Stimulated activated CD4-positive, alpha-beta T cell treated with anti-CD3 and anti-CD28 coated beads, Interleukin-12 subunit alpha, Interleukin-12 subunit beta, amount 100 ng/mL, for 24 hours (primary cell): ENCODE measurements at places on chromosomes 6 and 20.
A peak's percentile ranks its signal among the peaks of the same experiment; 100 is the strongest.

DNA sequence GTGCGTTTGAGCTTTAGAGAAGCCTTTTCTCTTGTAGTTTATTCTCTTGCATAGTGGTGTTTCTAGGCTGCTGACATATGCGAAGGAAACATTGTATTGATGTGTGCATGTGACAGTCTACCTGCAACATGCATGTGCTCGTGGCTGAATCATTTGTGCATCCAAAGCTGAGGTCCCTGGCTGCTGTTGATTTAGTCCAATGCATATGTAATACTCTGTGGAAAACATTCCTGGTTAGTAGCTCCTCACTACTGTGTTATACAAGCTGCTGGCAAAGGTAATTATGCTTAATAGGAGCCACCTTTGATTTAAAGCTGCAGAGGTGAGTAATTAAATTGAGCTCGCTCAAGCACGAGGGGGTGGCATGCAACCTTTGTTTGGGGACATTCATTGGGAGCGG lies 24.5 kb downstream of the TSHZ2 start:
- DNase-seq: no peak

DNA sequence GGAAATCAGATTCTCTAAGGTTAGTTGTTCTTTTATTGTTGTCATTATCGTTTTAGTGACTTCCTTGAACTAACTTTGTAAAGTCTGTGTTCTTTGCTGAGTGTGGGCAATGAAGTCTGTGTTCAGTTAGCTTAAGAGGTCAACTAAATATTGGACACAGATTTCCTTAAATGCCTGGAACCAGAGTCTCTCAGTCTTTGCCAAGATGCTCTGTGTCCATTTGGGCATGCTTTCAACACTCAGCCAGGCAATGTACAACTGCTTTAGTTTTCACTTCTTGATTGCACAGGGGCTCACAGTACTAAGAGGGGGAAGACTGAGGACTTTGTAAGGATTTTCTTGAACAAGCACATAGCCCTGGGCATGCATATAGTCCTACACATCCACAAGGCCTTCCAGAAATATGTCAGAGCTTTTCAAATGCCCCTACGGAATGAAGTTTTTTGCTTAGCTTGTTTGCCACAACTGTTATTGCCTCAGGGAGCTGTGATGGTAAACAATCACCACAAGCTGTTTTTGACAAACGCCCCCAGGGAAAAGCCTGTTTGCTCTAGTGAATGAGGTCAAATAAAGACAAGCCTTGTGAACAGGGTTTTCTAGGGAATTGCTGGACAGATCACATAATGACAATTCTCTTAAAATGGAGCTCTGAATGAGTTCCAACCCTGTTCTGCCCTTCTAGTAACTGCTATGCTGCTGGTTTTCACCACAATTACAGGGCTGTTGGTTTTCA lies 82.5 kb downstream of the B3GAT2 start:
- DNase-seq: no peak

- DNase-seq: no peak
Measured at GRCh38 chr20:6095409-6095808, 27.4 kb downstream of the FERMT1 start.

DNA sequence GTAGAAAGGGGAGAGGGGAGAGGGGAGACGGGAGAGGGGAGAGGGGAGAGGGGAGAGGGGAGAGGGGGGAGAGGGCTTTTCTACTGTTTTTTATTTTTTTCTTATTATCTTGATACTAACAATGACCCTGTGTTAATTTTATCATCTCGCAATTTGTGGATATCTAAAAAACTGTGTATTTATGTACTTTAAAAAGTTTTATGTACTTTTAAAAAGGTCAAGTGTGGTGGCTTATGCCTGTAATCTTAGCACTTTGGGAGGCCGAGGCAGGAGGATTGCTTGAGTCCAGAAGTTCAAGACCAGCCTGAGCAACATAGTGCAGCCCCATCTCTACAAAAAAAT lies 5.5 kb upstream of the PRIM2 start:
- no peak for DNase-seq

DNA sequence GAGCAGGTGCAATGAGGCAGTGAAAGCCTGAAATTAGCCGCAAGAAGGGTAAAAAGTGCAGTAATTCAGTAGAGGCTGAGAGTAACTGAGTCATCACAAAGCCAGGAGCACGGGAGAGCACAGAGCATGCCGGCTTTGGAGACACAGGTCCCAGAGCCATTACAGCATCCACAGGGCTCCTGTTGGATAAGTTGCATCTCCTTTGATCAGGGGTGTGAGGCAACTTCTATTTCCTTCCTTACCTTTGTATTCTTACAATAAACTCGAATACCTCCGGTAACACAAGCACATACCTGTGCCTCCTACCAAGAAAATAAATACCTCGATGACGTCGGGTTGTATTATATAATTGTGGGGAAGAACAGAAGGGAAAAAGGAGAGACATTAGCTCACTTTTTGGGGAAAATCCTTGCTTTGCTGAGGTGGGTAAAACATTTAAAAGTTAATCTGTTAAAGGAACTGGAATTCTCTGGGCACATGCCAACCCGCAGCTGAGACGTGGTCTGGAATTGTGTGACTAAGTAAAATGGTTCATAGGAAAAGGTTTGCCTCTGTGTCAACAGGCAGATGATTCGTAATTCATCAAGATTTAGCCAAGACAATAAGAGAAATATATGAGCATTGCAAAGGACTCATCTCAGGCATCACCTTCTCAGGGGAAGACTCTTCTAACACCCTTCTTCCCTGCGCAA lies 360.7 kb upstream of the ZFP64 start:
- no peak for DNase-seq

DNA sequence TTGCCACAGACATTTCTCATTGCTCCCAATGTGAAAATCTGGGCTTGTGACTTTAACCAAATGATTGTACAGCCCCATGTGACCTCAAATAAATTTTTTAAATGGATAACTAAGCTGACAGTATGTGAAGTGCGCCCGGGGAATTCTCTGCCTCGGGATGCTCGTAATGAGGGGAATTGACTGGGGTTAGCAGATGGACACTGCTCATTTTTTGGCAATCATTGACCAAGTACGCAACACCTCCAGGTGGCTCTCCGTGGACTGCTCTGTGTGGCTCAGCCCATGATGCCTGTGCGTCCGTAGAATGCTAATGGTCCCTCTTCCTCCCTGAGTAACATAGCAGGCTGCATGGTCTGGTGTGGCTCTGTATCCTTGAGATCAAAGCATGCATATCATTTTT lies 42.4 kb downstream of the FARS2 start:
- DNase-seq: no peak

DNA sequence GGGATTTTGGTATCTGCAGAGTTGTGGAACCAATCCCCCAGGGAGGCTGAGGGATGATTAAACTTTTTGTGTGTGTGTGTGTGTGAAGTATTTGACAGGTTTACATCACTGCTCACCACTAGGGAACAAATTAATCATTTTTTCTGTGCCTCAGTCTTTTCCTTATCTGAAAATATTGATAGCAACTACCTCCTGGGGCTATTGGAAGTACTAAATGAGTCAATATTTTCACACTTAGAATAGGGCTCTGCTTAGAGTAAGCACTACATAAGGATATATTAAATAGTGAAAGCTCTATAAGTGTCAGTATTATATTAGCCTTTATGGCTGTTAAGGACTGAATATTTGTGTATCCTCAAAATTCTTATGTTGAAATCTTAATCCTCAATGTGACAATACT lies 155.2 kb upstream of the UST start:
- no peak for DNase-seq

- no peak for DNase-seq
Measured at GRCh38 chr20:5153612-5154542, 27.1 kb downstream of the CDS2 start.

DNA sequence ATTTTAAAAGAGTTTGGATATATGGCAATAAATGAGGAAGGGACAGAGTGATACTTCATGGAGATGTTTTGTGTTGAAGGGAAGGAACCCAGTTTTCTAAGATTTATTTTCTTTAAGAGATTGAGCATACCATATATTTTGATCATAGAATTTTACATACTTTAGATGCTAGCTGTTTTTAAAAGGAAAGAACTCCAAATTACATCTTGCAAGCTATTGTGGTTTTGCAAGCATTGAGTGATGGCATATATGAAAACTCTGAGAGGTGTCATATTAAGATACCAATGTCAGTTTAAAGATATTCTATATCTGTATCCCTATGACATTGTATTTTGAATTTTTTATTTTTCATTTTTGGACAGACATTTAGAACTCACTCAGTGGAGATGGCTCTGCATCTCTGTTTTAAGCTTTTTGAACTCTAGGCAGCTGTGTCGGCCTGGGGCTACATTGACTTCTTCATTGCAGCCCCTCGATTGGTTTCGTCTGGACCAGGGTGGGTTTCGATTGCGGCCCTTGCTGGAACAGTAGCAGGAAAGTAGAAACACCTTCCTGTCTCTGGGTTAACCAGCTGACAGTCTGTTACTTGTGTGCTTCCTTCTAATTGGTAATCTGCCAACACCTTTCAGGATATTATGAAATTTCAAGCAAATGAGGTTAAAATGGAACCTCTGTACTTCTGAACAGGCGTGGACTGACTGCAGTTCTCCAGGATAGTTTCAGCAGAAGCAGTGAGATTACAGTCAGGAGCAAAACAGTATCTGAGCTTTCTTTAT lies 14.0 kb downstream of the IGF2R start:
- no peak for DNase-seq

DNA sequence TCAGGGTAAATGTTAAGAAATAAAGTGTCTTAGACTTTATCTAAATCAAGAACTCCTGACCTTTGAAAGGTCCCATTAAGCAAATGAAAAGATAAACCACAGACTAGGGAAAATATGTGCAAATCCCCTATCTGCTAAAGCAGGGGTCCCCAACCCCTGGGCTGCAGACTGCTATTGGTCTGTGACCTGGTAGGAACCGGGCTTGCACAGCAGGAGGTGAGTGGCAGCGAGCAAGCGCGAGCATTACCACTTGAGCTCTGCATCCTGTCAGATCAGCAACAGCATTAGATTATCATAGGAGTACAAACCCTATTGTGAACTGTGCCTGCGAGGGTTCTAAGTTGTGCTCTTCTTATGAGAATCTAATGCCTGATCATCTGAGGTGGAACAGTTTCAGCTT lies 42.4 kb downstream of the LCA5 start:
- DNase-seq: no peak

DNA sequence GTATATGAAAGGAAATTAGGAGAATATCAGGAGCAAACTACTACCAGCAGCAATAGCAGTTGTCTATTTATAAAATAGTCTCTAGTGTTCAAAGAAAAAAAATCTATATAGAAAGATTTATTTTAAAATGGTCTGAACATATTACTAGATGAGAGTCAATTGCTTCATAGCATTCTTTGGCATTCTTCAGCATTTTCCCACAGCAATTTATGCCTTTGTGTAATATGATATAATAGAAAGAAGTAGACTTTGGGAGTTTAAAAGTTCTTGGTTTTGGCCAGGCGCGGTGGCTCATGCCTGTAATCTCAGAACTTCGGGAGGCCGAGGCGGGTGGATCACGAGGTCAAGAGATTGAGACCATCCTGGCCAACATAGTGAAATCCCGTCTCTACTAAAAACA lies 157.0 kb upstream of the PLN start:
- no peak for DNase-seq

DNA sequence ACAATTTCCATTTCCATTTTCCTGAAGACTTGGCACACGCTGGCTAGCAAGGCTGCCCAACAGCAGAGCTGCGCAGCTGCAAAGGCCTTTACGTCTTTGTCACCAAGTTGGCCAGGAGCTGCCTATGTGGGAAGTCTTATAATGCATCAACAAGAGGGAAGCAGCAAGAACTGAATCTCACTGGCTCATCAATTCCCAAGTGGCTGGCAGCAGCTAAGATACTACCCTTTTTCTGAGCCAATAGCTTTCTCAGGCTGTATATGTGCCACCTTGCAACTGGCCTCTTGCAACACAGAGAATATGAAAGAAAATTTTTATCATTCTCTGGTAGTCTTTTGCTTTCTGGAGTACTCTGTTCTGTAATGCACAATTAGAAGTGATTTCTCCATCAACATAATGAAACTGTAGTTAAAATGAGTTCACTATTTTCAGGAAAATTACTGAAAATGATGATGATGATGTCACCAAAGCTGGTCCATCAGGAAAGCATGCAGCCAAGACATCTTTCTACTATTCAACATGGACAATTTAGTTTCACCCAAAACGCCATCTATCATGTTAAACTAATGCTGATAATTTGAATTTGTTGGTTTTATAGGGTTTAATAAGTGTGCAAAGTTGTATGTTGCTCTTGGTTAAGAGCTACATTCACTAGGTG lies 97.3 kb upstream of the FOXA2 start:
- DNase-seq: no peak

- peak; percentile 27 for DNase-seq
Measured at GRCh38 chr20:48760403-48760983, 67.3 kb downstream of the PREX1 start.

- DNase-seq: no peak
Measured at GRCh38 chr20:13068336-13068735, 59.6 kb downstream of the SPTLC3 start.

- no peak for DNase-seq
Measured at GRCh38 chr6:138036111-138036510, 71.1 kb downstream of the PERP start.

GRCh38 chr6:31299947-31300346 lies 28.1 kb upstream of the HLA-C start:
- DNase-seq: no peak

DNA sequence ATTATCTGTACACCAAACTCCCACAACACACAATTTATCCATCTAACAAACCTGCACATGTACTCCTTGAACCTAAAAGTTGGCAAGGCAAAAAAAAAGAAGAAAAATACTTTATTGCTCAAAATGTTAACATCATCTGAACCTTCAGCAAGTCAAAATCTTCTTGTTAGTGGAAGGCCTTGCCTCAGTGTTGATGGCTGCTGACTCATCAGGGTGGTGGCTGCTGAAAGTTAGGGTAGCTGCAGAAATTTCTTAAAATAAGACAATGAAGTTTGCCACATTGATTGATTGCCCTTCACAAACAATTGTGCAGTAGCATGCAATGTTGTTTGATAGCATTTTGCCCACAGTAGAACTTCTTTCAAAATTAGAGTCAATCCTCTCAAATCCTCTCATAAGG lies 2.7 kb upstream of the WFDC11 start:
- no peak for DNase-seq
